ENCODE measurements at places on chromosomes 6 and 20.

DNA sequence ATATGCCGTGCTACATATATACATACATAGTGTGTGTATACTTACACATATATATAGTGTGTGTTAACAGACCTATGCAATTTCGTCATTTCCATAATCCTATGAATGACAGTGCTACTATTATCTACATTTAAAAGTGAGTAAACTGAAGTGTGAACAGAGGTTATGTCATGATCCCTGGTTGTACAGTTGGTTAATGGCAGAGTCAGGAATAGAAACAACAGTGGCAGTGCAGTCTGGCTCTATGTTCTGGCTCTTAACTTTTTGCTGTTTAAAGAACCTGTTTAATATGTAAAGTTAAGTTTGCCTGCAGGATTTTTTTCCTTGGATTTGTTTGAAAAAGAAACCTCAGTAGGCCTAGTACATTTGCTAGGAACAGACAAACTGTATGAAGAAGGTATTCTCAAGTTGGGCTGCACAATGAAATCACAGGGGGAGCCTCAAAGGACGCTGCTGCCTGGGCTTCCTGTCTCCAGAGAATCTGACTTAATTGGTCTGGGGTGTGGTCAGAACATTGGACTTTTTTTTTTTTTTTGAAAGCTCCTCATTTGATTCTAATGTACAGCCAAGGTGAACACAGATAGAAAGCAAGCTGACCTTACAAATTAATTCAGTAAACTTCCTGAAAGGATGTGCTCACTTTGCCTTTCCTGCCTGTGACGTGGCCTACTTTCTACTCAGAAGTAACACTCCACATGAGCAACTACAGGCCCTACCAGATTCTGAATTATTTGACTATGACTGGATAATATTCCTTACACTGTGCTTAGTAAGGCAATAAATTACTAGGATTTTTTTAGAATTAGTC is 29.4 kb downstream of the PLCB1 start:
- no peak for DNase-seq

DNA sequence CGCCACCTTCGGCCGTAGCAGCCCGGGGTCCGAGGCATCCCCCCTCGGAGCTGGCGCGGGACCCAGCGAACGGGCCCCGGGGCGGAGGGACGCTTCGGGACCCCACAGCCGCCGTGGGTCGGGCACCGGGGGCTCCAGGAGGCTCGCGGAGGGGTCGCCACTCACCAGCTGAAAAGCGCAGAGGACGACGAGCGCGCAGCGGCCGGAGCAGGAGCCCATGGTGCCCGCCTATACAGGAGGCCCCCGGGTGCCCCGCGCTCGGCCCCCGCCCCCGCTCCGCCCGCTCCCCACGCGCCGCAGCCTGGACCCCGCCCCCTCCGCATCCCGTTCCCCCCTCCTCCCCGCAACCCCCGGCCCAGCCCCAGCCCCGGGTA is at the start of gene NKAIN4:
Gene NKAIN4 (minus strand): TSS at position 232 of the 374 bp plus-strand sequence. CDS start 13 bp downstream, at position 219.
- DNase-seq = no peak

DNA sequence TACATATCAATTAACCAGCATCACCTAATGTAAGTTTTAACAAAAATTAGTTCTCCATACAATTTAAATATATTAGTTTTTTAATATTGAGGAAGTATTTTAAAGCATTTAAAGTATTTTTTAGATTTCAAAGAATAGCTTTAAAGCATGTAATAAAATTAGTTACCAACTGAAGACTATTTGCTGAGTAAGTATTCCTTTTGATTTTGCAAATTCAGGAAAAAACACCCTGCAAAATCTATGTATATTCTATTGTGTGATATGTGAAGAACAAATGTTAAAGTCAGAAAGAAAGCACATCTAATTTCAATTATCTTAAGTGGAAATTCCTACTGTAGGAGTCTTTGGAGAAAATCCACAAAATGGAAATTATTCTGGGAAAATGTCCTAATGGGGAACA is 107.3 kb downstream of the COL21A1 start:
- no peak for DNase-seq

GRCh38 chr20:33434434-33434833 is 9.1 kb downstream of the SNTA1 start:
- DNase-seq = no peak

DNA sequence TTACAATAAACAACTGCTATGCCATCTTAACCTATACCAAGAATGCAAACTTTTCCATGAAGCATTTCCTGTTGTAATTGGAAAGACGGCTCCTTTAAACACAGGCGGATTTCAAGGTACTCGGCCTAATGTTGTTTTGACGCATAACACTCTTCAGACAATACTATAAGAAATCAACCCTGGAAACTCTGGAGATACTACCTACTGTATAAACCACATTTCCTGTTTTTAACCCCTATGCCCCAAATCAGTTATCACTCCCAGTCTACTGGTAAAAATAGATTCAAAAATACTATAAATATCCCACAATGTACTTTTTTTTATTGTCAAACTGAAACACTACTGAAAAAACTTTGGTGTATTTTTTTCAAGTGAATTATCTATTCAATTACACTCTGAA is 118.1 kb downstream of the IRF4 start:
- no peak for DNase-seq

DNA sequence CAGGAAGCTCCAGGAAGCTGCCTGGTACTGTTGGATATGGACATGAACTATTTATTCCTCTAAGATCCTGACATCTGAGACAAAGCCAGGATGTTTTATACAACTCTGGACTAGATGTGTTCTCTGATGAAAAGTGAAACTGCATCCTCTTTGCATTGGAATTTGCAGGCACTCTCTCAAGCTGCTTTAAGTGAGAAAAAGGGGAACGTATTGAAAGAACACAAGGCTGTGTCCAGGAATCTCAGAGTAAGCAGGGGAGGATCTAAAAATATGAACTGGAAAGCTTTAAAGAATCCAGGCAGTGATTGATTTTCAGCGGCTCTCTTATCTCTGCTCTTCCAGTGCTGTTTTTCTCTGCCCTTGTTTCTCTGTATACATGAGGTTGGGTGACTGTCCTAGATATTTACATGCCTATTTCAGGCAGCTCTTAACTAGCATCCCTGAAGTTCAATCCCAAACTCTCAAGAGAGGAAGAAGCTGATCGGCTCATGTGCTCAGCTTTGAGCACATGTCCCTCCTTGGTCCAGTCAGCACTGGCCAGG is 193.8 kb downstream of the PLCB4 start:
- DNase-seq = no peak

DNA sequence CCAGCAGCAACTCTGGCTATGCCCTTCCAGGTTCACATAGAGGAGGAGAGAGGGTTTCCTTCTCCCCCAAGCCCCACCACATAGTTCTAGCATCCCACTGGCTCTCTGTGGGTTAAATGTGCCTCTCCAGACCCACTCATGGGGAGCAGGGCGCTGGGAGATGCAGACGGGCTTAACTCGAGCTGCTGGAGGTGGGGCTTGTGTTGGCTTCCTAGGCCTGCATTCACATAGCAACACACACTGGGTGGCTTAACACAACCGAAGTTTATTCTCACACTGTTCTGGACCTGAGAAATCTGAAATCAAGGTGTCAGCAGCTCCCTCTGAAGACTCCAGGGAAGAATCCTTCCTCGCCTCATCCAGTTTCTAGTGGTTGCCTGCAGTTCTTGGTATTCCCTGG is 33.6 kb downstream of the SLC2A10 start:
- DNase-seq = no peak

GRCh38 chr6:164396071-164397047 is 913.0 kb downstream of the C6orf118 start:
- no peak for DNase-seq

DNA sequence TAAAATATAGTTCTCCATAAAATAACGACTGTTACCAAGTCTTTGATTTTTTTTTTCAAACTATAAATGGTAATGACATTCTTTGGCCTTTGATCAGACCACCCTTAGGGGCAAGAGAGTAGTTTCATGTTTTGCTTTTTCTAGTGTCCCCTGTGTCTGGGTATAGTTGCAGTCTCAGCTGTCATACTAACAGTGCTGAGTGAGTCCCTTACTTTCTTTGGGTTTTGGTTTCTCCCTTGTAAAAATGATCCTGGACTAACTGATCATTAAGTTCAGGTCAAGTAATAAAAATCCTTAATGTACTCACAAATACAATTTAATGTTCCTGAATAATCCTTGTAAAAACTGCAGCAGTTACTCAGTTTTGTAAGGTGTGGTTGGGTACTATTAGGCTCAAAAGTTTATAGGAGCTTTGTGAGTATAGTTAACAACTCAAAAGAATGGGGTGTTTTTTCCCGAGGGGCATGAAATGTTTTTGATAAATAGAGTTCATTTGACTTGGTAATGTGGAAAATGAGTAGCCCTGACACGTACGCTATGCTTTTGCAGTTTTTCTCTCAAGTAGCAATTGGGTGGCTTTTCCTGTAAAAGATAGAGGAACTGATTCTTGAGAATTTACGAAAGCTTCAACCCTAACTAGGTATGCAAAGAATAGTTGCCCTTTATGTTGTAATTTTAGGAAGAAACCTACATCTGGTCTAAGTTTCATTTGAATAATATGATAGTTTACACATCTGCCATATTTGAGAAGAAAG is 6.2 kb downstream of the PTPN1 start:
- DNase-seq = no peak

- no peak for DNase-seq
Measured at GRCh38 chr20:822651-823573, 10.6 kb upstream of the FAM110A start.

- no peak for DNase-seq
Measured at GRCh38 chr20:9510911-9511310, 3.5 kb upstream of the LAMP5 start.

DNA sequence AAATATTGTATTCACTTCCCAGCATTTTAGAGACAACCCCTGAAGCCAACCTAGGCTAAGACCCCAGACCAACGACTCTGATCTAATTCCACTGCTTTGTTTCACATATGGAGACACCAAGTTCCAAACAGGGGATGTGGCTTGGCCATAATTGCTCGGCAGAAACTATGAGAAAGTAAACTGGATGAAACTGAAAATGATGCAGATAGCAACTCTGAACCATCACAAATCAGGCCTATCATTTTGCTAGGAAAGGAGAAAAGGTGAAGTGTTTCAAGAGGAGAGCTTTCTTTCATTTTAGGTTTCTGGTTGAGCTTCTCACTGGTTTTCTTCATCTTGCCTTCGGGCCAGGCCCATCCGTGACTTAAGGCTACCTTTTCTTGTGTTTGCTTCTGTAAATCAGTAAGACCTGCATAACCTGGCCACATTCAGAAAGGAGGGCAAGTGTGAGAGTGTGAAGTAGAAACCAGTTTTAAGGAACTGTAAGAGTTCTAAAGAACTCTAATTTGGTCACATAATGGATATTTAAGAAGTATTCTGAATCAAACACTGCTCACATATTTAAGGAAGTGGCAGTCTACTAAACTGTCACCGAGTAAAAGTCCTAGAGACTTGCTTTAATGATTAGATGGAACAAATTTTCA is 105.8 kb downstream of the BACH2 start:
- no peak for DNase-seq

DNA sequence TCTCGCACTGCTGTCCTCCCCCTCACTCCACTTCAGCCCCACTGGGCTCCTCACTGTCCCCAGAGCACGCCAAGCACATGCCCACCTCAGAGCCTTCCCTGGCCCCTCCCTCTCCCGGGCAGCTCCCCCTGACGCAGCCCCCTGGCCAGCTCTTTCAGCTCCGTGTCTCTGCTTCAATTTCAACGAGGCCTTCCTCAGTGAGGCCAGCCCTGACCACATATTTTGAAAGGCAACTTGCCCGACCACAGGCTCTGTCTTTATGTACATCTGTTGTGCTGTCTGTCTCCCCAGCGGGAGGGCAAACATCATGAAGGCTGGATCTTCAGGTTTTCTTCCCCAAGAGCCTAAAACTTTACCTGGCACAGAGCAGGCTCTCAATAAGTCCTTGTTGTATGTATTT is 44.6 kb downstream of the JPH2 start:
- no peak for DNase-seq

- no peak for DNase-seq
Measured at GRCh38 chr20:37567331-37567665, 39.6 kb upstream of the BLCAP start.

- no peak for DNase-seq
Measured at GRCh38 chr6:170155464-170156196, 135.2 kb downstream of the DLL1 start.
